ENCODE measurements at places on chromosomes 3 and 15. TPM values are rescaled to one million over a fixed set of nuclear protein-coding genes. Genes with fewer than 3 reads are reported as not detected.

The FAM81A gene
- 0.34 TPM for total RNA-seq

The RCN2 gene
- 27.1 TPM for total RNA-seq

The LDHAL6B gene
- total RNA-seq, result not detected

The COX17 gene
- 180 TPM for total RNA-seq

The DUSP7 gene
- 31.9 TPM for total RNA-seq

The LINGO1 gene
- 0.25 TPM for total RNA-seq

The SLC22A14 gene
- 0.17 TPM for total RNA-seq

The IMPG2 gene
- 0.51 TPM for total RNA-seq

Data from psoas muscle (tissue), 8 donors.